Brain pericyte (primary cell): ENCODE measurements at places on chromosomes 11 and 22.

GRCh38 chr11:73320763-73321603 is 12.9 kb downstream of the ARHGEF17 start:
- no peak for DNase-seq

- DNase-seq, result no peak
These were observed 116.2 kb downstream of the NECTIN1 start for GRCh38 chr11:119612814-119613213.

- no peak for DNase-seq
These were observed 736.5 kb downstream of the DLG2 start for GRCh38 chr11:84890676-84891075.

- DNase-seq, result no peak
These were observed 91.7 kb upstream of the E2F8 start for GRCh38 chr11:19332476-19332875.

DNA sequence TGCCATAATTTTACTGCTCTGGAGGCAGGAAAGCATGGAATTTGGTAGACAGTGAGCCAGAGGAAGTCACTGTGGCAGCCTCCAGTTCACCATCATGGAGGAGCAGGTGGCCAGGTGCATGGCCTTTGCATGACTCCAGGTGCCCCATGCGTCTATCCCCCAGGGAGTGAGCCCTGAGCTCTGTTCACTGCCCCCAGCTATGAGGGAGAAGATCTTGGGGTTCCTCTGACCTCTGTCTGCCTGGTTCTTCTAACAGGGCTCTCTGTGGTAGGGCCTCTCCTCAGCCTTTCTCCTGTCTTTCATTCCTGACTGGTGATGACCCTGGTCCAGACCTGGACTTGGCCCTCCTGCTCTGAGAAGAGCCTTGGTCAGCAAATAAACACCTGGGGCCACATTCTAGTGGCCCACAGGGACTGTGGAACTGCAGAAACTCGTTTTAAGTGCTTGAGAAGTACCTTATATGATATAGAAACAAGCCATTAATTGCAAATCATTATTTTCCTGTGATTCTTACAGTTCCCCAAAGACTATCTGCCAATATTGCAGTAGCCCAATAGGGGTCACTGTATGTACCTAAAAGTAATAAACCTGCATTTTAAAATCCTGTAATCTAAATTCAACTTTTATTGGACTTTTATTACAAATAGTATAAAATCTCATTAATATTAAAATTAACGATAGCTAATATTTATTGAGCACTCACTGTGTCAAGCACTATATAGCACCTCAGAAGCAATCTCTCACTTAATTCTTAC is 120.0 kb upstream of the SYT13 start:
- DNase-seq, result no peak

- DNase-seq, result no peak
These were observed 10.1 kb upstream of the SERPIND1 start for GRCh38 chr22:20763630-20764470.
